ENCODE measurements at places on chromosomes 7 and 10.

DNA sequence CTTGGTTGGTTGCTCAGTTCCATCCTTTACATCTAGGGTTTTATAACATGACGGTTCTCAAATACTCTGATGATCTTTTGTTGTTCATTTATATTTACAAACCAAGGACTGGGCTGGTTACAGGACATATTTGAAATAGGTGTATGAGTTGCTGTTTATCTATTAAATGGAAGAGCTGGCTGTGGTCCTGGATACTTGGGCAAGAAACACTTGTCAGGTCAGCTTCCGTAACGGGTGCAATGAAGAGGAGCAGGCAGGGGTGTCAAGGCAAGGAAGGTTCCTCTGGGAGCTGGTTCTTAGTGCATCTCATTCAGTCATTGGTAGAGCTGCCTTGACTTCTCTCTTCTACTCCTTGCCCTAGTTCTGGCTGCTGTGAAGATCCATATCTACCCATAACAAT lies 4.8 kb upstream of the TMEM26 start:
- no peak for DNase-seq

DNA sequence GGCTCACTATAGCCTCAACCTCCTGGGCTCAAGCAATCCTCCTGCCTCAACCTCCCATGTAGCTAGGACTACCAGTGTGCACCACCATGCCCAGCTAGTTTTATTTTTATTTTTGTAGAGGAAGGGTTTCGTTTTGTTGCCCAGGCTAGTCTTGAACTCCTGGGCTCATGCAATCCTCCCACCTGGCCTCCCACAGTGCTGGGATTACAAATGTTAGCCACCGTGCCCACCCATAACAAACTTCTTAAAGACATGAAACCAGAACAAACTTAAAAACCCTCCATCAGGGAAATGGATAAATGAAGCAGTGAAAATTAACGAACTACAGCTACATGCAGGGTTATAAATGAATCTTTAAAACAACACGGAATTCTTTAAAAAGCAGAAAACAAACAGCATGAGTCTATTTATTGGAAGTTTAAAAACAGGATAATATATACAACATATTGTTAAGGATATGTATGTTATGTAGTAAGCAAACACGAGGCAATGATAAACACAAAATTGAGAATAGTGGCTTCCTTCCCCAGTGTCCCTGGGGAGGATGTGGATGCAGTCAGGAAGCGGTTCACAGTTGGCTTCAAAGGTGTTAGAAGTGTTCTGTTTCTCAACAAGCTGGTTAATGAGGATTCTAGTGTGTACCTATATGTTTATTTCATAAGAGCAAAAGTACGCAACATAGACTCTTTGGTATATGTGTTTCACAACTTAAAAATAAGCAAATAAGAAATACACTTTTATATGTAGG lies 128.2 kb upstream of the IMMP2L start:
- DNase-seq = no peak

DNA sequence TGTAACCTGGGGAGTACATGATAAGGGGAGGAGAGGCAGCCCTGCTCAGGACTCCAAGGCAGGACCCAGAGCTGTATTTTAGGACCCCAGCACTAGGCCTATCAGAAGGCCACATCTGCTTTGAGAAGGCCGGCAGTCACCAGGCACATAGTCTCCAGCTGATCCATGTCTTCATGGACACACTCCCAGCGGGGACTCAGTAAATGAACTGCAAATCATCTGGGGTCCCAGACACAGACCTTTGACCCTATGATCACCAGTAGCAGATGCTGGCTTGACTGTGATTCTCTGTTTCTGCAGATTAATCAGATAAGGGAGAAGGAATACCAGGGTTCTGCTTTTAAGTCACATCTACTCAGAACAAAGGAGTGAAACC lies 341.4 kb upstream of the PODXL start:
- no peak for DNase-seq

DNA sequence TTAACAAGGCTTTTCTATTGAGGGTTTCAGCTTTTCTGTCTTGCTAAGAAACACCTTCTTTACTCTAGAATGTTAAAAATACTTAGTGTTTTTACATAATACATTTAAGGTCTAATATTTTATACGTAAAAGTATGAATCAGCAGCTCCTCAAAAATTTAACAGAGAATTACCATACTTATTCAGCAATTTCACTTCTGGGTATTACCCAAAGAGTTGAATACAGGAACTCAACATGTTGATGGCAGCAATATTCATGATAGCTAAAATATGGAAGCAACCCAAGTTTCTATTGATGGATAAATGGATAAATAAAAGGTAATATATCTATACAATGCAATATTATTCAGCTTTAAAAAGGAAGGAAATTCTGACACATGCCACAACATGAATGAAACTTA lies 9.7 kb upstream of the OR13A1 start:
- no peak for DNase-seq

GRCh38 chr7:26460351-26461085 lies 168.9 kb downstream of the SNX10 start:
- DNase-seq = no peak

DNA sequence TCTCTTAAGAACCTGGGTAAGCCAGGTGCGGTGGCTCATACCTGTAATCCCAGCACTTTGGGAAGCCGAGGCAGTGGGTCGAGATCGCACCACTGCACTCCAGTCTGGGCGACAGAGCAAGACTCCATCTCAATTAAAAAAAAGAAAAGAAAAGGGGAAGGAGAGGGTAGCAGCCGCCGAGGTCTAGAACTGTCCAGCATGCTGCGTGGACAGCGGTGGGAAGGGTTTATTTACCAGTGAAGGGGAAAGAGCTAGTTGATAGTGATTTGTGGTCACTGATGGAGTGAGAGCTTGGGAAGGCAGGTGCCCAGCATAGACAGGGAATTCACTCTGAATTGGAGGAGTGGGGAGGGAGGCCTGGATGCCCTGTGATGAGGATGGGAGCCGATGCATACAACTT lies 43.4 kb upstream of the DAGLB start:
- no peak for DNase-seq

GRCh38 chr7:14507617-14508016 lies 394.9 kb downstream of the DGKB start:
- no peak for DNase-seq

GRCh38 chr7:41315764-41316163 lies 387.1 kb downstream of the INHBA start:
- no peak for DNase-seq

- no peak for DNase-seq
These were observed 201.7 kb upstream of the PRSS58 start for GRCh38 chr7:142459551-142459963.

- DNase-seq = no peak
These were observed 6.8 kb downstream of the BRI3 start for GRCh38 chr7:98288064-98288823.

DNA sequence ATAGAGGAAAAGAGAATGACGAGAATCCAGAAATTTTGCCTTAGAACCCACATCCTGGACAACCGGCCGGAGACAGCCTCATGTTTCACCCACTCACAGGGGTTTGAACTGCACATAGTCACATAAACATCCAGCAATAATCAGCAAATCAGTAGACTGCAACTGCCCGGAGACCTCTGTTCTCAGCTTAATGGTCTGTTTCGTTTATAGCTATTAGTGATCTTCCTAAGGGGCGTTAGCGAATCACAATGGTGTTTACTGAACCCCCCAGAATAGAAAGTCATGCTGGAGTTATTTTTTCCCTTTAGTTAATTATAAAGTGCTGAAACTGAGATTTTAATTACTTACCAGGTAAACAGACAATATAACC lies 98.4 kb downstream of the SFMBT2 start:
- DNase-seq = no peak

- DNase-seq = no peak
These were observed 236.4 kb upstream of the SP4 start for GRCh38 chr7:21191321-21192073.

- no peak for DNase-seq
These were observed 6.9 kb downstream of the PRKAR2B start for GRCh38 chr7:107051376-107051775.

DNA sequence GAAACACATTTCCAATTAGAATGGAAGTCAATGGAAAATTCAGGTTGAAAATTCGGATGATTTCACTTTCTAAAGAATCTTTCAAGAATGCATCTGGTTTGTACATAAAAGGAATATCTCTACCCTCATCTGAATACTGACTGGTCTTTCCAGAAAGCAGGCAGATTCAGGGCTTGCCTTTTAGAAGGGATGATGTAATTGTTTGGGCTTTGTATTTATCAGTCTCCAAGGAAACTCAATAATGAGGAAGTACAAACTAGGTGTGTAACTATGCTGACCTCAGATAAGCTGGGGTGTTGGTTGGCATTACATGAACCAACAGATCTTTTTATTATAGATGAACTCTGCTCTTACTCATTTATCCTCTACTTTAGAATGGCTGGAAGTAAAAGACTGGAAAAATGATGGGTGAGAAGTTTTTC lies 24.1 kb downstream of the PDLIM1 start:
- no peak for DNase-seq

GRCh38 chr7:102005933-102006480 lies 188.6 kb downstream of the CUX1 start:
- DNase-seq = no peak

GRCh38 chr7:45085619-45086200 lies 3.1 kb downstream of the NACAD start:
- DNase-seq = no peak

DNA sequence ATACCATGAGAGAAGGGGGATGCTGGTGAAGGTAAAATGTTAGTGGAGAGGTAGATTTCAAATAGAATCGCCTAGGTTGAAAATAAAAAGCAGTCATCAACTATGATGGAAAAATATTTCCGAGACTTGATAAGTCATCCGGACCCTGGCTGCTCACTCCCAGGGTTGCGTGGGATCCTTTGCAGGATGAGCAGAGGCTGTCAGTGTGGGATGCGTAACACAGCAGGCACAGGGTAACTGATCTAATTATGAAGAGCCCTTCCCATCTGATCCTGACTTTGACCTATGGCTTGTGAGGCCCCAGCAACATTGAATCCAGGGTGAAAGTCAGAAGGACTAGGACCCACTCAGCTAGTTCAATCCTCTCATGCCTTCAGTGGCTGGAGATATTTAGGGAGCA lies 236.9 kb downstream of the DPP6 start:
- no peak for DNase-seq

GRCh38 chr7:47647181-47647917 lies 65.4 kb upstream of the TNS3 start:
- no peak for DNase-seq

GRCh38 chr7:12907774-12908173 lies 220.3 kb downstream of the ARL4A start:
- DNase-seq = no peak

- DNase-seq = no peak
These were observed 153.3 kb downstream of the STK31 start for GRCh38 chr7:23863209-23863787.

DNA sequence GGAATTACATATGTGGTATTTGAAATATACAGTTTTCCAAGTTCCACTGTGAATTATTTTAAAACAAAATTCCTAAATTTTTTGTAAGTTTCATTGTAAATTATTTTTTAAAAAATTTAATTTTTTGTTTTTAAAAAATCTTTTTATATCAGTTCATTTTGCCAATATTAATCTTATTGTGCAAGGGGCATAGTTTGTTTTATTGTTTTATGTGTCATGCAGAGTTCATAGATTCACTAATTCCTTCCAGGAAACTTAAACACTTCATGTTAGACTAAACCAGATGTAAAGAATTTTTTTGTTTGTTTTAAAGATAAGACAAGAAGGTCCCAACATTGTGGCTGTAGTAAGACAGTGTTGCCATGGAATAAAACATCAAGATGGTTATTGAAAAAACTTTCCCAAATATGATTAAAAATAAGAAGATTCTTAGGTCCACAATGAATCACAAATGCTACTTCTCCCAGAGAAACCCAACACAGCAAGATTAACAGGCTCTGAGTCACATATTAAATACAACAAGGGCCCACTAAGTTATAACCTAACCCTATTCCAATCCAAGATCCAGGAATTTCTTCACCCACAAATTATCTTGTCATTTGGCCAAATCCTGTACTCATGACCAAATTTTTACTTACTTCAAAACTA lies 464.7 kb upstream of the IGFBP3 start:
- no peak for DNase-seq

GRCh38 chr7:135334830-135335543 lies 101.3 kb downstream of the STRA8 start:
- DNase-seq = no peak

GRCh38 chr7:139776486-139777132 lies 1.2 kb downstream of the HIPK2 start:
- DNase-seq = no peak

GRCh38 chr10:17214526-17214925 lies 13.1 kb upstream of the TRDMT1 start:
- no peak for DNase-seq

GRCh38 chr7:23981314-23981713 lies 271.3 kb downstream of the STK31 start:
- no peak for DNase-seq

DNA sequence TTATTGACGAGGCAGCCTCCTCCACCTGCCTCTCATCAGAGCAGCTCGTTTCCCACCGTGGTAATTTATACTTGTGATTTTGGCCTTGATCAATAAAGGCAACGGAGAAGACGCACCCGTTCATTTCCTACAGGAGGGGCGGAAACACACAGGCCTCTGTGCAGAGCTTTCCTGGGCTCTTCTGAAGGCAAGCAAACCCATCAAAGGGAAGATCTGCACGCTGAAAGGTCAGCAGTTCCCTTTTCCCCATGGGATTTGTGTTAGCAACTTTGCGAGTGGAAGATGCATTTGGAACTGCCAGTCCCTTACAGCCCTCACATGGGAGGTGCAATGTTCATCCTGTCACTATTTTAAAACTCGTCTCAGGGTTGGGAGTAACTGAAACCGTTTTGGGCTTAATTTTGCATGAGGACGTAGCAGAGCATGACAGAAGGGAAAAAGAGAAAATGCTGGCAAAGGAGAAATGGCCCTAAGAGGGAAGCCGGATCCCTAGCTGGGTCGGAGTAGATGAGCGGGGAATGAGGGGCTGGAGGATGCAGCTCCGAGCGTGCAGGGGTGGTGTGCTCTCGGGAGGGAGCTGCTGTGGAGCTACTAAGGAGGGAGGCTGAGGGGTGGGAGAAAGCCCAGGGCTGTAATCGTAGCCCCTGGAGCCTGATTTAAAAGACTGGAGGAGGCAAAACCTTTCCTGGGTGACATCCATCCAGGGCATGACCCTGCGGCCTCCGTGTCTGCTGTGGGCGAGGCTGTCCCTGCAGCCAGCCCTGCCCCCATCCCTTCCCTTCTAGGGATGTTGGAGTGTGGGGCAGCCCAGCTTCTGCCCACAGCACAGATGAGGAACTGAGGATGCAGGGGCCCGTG lies 111.1 kb upstream of the FAM20C start:
- no peak for DNase-seq

DNA sequence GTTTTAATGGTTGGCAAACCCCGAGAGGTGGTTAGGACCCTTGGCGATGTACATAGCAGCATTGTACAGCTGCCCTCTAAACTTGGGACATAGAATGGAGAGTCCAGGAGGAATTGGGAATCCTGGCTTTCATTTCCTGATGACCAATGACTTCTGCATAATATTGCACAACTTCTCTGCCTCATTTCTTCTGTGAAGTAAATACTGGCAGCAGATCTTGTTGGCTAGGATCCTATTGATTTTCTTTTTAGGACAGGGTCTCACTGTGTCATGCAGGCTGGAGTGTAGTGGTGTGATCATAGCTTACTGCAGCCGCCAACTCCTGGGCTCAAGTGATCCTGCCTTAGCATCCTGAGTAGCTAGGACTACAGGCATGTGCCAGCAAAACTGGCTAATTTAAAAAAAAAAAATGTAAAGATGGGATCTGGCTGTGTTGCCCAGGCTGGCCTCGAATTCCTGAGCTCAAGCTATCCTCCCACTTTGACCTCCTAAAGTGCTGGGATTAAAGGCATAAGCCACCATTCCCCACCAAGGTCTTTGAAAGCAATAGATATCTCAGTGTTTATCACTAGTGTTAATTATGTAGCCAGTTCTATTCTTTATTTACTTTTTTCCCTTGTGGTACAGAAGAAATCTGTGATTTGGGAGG lies 58.1 kb downstream of the PODXL start:
- no peak for DNase-seq

Measured in stimulated activated CD8-positive, alpha-beta memory T cell treated with anti-CD3 and anti-CD28 coated beads, Interleukin-4, amount 100 ng/mL, for 4 hours (primary cell).